ENCODE measurements at places on chromosomes 1 and 21.

DNA sequence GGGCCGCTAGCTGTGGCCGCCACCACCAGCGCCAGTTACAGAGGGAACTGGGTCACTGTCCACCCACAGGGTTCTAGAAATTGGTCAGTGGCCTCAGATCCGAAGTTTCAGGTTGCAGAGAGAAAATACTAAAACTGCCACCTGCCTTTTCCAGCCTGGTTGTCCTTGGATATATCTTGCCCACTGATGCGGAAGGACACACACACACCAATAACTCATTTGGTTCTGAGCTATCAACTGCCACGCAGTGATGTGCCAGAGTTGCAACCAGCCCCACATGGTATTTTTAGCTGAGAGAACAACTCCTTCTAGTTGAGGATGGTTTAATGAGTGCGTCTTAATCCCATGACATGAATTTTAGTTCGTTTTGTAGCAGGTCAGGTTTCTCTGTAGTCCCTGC is 68.1 kb downstream of the SH3BGR start:
- DNase-seq: no peak

GRCh38 chr1:63774617-63775417 is 1.0 kb downstream of the ROR1 start:
- peak; percentile 67 for DNase-seq

DNA sequence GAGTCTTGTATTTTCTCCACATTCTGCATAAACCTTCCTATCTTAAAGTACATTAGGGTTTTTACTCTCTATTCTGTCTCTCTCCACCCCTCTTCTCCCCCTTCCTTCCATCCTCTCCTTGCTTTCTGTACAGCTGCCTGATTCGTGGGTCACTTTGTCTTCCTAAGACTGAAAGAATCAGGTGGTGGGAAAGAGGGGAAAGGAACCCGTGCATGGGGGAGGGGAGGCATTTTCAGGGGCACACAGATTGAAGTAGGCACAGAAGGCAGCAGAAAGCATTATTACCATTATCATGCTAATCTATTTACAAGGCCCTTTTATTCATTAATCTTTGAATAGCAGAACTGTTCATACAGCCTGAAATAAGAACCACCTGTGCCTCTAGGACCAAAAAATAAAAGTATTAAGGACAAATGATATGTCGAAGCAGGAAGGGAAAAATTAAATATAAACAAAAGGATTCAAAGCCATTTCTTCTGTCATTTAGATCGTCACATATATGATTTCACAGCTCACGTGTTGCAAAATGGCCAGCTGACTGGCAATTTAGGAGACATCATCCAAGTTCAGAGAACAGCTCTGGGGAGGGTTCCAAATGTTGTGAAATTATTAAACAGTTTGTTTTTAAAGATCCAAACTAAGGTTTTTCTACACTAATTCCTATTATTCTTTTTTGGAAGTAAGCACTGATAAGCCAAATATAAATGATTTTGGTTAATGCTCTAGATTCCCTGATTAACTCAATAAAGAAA is 154.6 kb downstream of the PBX1 start:
- no peak for DNase-seq

GRCh38 chr1:67627336-67627735 is 57.7 kb upstream of the GADD45A start:
- DNase-seq: no peak

- no peak for DNase-seq
These were observed 187.3 kb downstream of the ATP6V1G3 start for GRCh38 chr1:198352975-198353695.

- no peak for DNase-seq
These were observed 42.1 kb downstream of the HOOK1 start for GRCh38 chr1:59856725-59857338.
